ENCODE measurements at places on chromosomes 1 and 21.

DNA sequence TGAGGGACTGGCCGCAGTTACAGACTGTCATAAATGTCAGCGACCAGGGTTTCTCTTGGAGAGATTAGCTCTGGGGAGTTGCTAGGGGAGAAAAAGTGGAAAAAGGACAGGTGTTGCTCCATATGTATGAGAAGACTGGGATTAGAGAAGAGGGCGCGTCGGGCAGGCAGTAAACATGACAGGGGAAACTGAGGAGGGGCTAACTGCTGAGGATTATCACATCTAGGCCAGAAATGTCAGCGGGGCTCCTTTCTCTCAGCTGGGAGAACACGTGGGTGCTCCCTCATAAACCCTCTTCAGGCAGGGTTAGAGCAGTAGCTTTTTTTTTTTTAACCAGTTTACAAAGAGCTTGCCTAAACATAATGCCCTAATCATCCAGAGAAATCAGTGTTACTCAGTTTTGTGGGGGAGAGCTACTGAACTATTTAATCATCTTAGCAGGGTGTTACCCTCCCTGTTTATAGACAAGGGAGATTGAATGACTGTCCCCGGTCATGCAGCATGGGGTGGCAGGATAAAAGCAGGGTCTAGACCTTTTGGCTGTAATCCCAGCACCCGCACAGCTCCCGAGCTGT is 35.2 kb downstream of the ELAPOR1 start:
- no peak for DNase-seq

- DNase-seq, result no peak
These were observed 14.5 kb downstream of the CFHR4 start for GRCh38 chr1:196902344-196902743.

DNA sequence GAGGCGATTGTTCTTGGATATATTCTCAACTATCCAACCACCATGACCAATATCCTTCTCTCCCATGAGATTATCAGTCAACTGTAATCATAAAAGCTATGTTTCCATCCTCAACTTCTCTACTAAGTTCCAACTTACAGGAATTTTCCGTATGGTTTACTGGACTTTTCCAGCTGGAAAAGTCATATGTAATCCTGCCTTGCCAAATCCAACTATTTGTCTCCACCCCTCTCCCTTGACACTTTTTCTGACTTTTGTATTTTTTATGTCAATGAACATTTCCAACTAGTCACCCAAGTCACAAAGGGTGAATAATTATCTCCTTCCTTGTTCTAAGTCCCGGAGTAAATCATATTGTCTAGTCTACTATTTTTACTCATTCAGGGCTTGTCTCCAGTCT is 293.1 kb downstream of the USP25 start:
- DNase-seq, result no peak

GRCh38 chr1:87869567-87869966 is 540.9 kb downstream of the LMO4 start:
- peak; percentile 74 for DNase-seq

DNA sequence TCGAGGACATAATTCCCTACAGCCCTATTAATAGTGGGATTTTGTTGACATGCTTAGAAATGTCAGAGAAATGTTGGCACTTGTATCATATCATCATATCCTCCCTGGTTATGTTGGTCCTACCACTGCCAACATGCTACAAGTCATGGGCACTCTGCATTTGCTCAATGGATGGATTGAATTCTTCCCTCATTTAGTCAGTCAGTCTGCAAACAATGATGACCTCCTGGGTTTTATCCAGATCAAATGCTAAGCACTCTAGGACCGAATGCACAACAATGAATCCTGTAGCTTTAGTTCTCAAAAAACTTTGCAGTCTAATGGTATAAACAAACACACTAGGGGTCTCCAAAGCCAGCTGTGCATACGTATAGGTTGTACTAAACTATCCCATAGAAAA is 357.2 kb upstream of the DPYD start:
- DNase-seq, result no peak

DNA sequence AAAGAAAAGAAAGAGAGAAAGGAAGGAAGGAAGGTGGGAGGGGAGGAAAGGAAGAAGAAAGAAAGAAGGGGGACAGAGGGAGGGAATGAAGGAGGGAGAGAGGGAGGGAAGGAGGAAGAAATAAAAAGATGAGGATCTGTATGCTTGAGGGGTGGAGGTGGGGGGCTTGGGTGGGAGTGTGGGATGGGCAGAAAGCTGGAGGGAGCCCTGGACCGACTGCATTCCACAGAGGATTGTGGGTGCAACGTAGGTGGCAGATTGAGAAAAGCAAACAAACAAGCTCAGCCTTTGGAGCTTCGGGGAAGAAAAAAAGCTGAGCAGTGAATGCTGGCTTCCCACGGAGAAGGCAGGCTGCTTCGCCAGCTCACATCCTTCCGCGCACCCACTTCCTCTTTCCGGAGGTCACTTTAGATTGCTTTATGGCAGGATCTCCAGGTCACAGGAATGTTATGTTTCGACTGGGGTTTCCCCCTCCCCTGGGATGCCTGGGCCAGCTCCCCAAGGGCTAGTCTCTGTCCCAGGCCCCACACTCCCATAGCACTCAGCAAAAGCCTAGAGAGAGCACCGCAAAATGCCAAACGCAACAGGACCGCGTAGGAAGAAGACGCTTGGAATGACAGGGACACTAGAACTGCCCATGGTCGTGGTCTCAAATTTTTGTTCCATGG is 20.7 kb upstream of the LGALS8 start:
- DNase-seq, result peak; percentile 78

DNA sequence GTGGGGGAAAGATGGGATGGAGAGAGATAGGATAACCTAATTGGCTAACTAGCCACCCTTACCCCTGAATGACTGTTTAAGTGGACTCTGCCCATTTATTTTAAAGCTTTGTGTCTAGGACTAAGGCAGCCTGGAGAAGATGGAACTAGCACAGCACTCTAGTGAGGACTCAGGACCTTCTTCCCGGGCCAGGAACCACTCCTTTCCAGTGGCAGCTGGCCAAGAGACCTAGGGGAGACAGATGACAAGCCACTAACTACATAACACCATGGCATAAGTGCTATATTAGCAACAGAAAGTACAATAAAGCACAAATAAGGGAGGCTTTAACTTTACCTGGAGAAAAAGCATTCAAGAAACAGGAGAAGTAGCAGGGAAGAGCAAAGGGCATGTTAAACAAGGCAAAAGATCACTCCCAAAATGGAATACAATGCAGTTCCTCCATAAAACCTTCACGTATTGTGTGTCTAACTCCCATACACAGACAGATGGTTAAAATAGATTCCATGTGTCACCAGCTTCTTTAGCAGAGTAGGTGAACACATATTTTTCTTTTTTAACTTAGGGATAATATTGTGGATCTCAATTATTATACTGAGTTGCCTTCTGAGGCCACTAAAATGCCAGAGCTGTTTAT is 20.6 kb downstream of the CLCA1 start:
- no peak for DNase-seq

Measured in mesenchymal stem cell (in vitro differentiated cells and primary cell).